Fibroblast of pulmonary artery (primary cell): ENCODE measurements at places on chromosomes 16 and 17.

DNA sequence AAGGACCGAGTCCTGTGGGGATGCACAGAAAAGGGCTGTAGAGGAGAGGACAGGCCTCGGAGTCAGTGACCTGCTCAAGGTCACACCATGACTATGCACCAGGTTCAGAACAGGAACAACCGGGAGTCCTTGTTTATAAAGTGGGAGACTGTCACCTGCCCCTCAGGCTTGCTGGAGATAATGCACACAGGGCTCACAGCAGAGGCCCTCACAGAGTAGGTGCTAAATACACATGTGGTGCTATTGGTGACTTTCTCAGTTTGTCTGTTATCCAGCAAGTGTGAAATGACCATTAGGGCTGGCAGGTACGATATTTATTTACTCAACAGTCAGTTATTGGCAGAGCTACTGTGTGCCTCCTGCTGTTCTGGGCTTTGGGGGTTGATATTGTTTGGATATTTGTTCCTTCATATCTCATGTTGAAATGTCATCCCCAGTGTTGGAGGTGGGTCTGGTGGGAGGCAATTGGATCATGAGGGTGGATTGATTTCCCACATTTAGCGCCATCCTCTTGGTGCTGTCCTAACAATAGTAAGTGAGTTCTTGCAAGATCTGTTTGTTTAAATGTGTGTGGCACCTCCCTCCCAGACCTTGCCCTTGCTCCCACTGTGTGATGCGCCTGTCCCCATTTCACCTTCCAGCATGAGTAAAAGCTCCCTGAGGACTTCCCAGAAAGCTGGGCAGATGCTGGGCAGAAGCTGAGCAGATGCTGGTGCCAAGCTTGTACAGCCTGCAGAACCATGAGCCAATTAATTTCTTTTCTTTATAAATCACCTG lies 162.1 kb upstream of the MPHOSPH6 start:
- no peak for DNase-seq

DNA sequence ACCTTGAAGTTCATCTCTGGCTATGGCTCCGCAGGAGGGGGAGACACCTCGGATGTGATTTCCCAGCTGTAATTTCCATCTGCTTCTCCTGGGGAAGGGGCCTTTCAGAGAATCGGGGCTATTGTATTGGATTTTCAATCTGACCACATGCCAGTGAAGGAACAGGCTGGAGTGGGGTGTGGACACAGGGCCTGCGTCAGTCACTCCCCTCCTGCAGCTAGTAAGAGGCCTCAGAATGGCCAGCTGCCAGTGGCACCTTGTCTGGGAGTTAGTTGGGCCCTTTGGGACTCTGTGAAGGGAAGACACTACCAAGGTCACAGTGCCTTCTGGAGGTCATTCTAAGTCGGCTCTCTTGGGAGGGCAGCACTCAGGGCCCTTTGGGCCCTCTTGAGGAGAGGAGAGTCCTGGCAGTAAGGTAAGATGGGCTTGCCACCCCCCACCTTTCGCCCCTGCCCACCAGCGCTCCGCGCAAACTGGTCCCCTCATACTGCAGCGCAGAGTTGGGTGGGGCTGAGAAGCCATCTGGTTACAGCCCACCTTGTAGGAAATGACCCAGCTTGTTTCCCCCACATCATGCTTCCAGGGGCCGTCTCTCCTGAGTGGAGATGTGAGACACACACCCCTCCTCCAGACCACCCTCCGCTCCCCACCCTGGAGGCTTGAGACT lies 5.4 kb downstream of the NXPH3 start:
- DNase-seq: no peak

DNA sequence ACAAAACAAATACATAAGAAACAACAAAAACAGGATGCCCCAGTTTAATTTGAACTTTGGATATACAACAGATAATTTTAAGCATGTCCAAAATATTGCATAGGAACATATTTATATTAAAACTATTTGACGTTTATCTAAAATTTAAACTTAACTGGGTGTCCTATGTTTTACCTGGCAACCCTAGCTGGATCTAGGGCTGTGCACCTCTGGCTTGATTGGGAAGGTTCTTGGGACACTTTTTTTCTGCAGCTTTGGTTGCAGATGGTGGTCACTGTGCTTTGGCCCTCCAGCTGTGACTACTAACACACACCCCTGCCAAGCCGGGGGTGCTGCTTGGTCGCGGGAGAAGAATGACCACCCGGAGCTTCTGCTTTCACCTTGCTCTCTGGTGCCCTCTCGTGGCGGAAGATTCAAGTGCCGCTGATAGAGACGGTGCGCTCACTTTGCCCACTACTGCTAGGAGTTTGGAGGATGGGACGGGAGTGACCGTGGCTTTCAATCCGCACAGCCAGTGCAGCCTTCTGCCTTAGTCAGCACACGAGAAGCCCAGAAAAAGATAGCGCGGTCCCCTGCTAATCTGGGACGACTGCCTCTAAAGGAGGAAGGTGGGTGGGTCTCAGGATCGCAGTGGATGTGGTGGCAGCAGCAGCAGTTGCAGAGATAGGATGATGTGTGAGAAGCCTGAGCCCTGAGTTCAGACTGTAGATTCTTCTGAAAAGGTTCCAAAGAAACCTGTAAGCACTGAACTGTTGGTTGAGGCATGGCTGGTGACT lies 6.7 kb downstream of the SPACA3 start:
- peak; percentile 67 for DNase-seq

- no peak for DNase-seq
Measured at GRCh38 chr17:4635823-4636375, 5.6 kb downstream of the ALOX15 start.

DNA sequence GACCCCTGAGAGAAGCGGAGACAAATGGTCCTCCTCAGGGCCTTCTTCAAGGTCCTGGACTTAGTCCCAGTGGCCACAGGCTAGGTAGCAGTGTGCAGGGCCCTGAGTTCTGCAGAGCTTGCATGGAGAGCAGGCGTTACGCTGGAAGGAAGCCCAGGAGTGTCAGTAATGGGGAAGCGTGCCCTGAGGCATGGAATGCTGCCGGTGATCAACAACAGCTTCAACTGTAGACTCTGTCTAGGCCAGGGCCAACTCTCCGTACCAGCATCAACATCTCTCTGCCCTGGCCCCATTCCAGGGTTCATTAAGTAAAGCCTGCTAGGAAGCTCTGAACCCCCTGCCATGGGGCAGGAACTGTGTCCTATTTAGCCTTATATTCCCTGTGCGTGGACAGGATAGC lies 568 bp upstream of the TNK1 start:
- peak; percentile 50 for DNase-seq

- no peak for DNase-seq
Measured at GRCh38 chr17:11997972-11998233, 628 bp upstream of the ZNF18 start.

GRCh38 chr17:19553036-19553435 lies 19.4 kb downstream of the SLC47A1 start:
- DNase-seq: no peak

DNA sequence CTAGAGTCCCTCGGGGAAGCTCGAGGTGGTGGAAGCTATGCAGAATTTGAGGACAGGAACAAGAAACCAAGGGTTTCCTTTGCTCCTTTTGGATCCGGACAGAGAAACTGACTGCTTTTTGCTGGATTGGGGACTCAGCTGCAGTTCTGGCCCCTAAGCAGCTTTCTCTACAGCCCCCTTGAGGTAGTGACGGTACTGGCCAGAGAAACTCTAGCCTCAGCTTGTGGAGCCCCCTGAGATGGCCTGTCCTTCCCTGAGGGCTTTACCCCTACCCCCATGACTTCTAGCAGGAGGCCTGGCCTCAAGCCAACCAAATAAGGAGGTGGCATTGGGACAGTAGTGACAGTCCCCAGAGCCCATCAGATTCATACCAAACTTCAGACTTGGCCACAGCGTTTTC lies 118.1 kb downstream of the IRX5 start:
- DNase-seq: no peak

- no peak for DNase-seq
Measured at GRCh38 chr17:8766731-8767130, 8.4 kb upstream of the SPDYE4 start.

GRCh38 chr16:78441298-78441697 lies 341.8 kb downstream of the WWOX start:
- DNase-seq: no peak

GRCh38 chr17:38442548-38442947 lies 14.3 kb downstream of the ARHGAP23 start:
- no peak for DNase-seq

DNA sequence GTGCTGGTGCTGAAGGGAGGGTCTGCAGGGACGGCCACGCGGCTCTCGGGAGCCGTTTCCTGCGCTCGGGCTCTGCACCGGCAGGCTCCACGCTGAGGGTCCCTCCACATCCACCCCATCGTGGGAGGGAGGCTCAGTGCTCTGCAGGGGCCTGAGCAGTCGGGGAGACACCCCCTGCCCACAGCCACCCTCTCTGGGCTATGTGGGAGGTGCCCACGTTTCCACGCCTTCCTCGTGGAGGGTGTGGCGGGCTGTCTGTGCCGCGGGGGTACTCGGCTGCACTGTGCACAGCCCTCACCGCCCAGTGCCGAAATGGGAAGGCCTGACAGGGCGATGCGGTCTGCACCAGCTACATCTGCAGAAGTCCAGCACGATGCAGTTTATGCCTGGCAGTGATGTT lies 25.5 kb upstream of the ZNF750 start:
- no peak for DNase-seq

GRCh38 chr16:1794908-1795666 lies 1.6 kb upstream of the IGFALS start:
- DNase-seq: no peak

DNA sequence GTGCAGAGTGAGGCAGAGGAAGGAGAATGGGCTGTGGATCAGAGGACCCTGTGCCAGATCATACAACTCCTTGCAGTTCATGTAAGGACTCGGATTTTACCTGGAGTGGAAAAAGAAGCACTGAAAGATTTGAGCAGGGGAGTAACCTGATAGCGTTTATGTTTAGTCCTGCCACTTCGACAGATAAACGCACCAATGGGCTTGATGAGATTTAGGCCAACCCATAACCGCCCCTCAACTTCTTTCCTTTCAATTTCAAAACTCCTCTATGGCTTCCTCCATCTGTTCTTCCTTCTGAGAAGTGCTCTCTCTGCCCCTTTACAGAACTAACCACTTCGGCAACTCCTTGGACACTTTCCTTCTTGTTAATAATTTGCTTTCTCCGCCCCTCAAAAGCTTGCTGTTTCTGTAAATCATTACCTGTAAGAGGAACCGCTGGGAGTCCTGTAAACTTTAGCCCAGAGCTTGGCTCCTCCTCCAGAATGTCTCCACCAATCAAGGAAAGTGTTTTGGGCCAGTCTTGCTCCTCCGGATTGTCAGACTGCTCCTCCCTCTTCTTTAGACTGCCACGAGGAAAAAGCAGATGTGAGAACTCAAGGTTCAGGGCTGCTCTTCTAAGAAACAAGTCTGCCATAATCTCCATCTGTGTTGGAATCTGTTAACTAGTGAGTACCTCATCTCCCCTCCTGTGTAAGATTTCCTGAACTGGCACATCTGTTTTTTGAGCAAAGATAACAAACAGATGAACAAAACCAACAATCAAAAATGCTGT lies at the start of gene ACSM3:
Gene ACSM3 (plus strand): TSS at position 554 of the 772 bp plus-strand sequence. CDS start 6,021 bp downstream, outside the sequence.
- DNase-seq: peak; percentile 82

DNA sequence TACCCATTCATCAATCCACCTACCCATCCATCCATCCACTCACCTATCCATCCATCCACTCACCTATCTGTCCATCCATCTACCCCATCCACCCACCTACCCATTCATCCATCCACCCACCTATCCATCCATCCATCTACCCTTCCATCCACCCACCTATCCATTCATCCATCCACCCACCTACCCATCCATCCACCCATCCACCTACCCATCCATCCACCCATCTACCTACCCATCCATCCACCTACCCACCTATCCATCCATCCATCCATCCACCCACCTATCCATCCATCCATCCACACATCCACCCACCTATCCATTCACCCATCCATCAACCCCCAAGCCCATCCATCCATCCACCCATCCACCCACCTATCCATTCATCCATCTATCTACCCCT lies 267.1 kb downstream of the MRTFB start:
- no peak for DNase-seq

DNA sequence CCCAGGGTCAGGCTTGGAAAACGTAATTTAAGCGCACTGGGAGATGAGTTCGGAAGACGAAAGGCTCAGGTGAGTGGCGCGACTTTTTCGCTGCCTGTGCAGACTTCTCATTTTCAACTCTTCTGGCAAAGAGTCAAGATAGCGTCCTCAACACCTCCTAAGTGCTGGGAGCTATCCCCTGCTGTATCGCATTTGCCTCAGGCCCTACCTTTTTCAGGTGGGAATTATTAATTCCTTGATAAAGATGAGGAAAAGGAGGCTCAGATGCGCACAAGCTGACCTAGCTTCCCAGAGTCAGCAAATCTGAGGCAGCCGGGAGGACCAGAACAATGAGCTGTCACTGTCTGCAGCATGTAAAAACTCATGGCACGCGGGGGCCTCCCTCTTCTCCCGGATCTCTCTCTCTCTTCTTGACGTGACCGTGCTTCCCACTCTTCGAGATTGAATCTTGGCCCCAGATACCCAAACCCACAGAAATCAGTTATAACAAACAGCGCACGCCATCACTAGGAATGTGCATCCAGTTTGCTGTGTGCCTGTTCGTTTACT lies 512 bp upstream of the ADAMTS18 start:
- DNase-seq: no peak
